ENCODE measurements at places on chromosomes 13 and 19. TPM values are rescaled to one million over a fixed set of nuclear protein-coding genes. Genes with fewer than 3 reads are reported as not detected.

GRCh38 chr19:6239401-6239844 lies 40.4 kb downstream of the MLLT1 start:
- no peak for DNase-seq

GRCh38 chr13:23622985-23623384 lies 52.8 kb downstream of the TNFRSF19 start:
- DNase-seq, result no peak

Gene ALOX5AP
- total RNA-seq, result 13.3 TPM

DNA sequence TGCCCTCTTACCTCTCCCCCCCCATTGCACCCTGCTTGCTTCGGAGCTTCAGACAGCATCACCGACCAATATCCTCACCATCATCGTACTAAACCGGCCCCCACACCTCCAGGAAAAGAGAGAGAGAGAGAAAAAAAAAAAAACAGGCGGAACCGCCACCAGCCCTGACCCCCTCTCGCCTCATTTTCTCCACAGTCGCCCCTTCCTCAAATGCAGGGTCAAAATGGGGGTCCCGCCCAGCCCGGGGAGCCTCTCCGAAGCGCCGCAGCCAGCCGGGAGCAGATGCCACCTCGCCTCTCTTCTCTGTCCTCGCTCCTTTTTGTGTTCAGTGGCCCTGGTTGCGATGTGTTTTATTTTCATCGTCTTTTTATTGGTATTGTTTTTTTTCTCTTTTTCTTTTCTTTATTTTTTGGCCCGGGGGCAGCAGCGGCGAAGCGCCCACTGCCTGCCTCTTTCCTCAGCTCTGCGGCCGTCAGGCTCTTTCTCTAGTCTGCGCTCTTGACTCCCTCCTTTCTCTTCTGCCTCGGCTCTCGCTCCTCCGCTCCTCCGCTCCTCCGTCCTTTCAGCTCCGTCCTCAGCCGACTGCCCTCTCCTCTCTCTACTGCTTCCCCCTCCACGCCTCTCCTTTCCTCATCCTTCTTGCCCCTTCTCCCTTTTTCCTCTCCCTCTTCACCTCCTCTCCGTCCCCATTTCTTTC lies 41.4 kb downstream of the DEDD2 start:
- DNase-seq, result no peak

Gene ABCA7
- 4.8 TPM for total RNA-seq

- DNase-seq, result no peak
Observed at GRCh38 chr13:96844195-96844594, 150.1 kb downstream of the OXGR1 start.

- DNase-seq, result no peak
Observed at GRCh38 chr19:33947265-33947964, 150.7 kb downstream of the KCTD15 start.

- no peak for DNase-seq
Observed at GRCh38 chr19:46021531-46022041, 1.3 kb downstream of the PGLYRP1 start.

GRCh38 chr19:41708481-41708880 lies at the start of gene CEACAM5:
Gene CEACAM5 (plus strand): TSS chr19:41708626. CDS start chr19:41708732, 106 bp downstream.
- no peak for DNase-seq

DNA sequence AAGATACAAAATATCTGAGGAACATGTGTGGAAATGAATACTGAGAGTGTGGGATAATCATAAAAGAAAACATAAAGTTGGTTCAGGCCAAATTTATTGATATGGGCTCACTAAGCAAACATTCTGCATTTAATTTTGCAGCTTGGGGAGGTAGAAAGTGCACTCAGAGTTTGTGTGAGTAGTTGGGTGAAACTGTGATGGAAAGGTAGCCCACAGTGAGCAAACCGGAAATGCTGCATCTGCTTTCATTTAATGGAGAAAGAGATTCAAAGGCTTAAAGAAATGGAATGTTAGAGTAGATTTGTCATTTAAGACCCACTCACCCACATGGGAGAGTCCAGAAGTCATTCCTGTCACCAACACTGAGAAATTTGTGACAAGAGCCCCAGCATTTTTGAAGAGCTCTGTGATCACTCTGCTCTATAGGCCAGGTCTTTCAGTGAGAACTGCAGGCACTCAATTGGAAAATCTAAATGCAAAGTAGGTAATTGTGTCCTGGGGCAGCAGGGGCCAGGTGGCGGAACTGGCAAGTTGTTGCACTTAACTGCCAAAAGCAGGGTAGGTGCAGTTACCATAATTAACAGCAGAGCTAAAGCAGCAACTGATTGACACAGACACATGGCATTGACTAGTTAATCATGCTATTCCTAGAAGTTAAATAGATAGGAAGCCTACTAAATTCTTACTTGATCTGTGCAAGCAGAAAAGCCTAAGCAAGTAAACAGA lies 1228.3 kb upstream of the PCDH20 start:
- DNase-seq, result no peak

DNA sequence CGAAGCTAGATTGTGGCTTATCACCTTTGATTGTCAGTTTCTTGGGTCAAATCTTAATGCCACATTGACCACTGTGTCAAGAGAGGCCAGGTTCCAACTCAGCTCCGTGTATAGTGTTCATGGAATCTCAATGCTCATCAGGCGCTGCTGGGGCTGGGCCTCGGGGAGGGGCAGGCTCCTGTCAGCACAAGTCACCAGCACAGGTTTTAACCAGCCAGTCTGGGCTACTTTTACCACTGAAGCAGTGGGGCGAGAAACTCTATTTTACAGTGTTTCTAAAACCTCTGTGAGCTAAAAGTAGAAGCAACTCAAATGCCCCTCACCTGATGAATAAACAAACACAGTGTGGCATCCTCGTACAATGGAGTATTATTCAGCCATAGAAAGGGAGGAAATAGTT lies 118.7 kb upstream of the GJB6 start:
- no peak for DNase-seq

Gene IL27RA
- 4.7 TPM for total RNA-seq

Gene SLC7A10
- 9.7 TPM for total RNA-seq

DNA sequence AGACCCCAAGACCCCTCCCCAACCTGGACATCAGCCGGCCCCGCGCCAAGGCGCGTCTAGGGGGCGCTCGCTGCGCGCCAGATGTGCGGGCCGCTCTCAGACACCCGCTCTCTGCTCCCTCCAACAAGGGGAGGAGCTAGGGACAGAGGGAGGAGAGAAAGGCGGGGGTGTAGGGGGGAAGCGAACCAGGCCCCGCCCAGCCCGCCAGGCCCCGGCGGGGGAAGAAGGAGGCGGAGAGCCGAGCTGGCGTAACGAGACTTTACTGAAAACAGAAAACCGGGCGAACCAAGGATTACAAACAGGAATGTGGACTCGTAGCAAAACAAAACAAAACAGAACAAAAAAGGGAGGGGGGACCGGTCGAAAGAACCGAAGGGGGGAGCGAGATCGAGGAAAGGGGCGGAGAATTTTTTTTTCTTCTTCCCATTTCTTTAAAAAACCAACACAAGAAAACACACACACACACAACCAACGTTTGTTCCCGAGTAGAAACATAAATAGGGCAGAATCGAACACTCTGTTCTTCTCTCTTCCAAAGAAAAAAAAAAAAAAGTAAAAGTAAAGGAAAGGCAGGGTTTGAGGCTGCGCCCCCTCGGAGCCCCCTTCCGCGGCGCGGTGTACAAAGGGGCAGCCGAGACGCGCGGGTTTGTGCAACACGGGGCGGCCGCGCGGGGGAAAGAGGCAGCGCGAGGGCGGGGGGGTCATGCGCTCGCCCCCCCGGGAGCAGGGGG lies 1.7 kb downstream of the JUND start:
- peak; percentile 93 for DNase-seq

Gene RASL11A
- 4.6 TPM for total RNA-seq

DNA sequence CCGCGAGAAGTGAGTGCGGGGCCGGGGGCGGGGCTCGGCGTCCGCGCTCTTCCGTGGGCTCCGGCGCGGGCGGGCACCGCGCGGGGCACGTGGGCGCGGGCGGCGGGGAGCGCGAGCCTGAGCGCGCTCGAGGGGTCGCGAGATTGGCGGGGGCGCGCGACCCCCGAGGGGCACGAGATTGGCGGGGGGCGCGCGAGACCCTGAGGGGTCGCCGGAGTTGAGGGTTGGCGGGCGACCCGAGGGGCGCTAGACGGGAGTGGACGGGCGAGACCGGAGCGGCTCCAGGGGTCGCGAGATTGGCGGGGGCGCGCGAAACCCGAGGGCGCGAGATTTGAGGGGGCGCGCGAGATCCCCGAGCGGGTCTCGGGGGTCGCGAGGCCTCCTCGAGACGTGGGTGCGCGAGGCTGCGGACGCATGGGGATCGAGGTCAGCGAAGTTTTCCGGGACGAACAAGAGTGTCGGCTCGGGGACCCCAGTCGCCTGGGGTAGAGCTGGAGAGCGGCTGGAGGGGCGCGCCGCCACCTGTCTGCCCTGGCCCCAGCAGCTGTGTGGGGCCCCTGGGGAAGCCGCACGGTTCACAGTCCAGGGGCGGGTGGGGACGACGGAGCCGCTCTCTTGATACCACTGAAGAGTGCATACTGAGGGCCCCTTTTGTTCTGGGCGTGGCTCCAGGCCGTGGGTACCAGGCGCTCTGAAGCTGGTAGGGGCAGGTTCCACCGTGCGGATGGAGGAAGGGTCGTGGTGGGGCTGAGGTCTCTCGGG lies 682 bp downstream of the SSBP4 start:
- no peak for DNase-seq

Gene ACP7
- total RNA-seq, result 5.2 TPM

DNA sequence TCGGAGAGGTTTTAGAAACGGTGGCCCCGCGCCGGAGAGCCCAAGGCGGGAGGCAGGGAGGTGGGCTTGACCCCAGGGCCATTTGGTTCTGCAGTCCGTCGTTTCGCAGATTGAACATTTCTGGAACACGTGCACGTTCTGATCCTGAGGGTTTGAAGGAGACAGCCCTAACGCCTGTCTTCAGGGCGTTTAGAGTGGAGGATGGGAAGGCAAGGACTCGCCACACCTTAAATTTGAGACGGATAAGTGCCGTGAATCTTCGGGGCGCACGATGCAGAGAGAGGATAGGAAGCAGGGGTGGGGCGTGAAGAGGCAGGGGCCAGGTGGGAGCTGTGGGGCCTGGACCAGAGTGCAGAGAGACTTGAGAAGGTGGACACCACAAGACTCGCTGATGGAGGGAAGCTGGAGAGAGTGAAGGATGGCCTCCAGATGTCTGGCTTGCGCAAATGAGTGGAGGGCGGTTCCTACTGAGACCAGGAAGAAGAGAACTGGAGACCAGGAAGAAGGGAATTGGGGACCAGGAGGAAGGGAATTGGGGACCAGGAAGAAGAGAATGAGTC lies 804 bp upstream of the MIER2 start:
- DNase-seq, result peak; percentile 41

GRCh38 chr13:105147461-105147860 lies 1388.0 kb downstream of the EFNB2 start:
- DNase-seq, result no peak

Measured in skin of body (tissue), 3 donors.